HS-5 (cell line): ENCODE measurements at places on chromosomes 3 and 15.
A peak's percentile ranks its signal among the peaks of the same experiment; 100 is the strongest.

- peak; percentile 62 for DNase-seq
These were observed 4.3 kb downstream of the SNTN start for GRCh38 chr3:63656786-63657185.

GRCh38 chr3:70753572-70753971, 441.1 kb upstream of the MDFIC2 start:
- DNase-seq = no peak

DNA sequence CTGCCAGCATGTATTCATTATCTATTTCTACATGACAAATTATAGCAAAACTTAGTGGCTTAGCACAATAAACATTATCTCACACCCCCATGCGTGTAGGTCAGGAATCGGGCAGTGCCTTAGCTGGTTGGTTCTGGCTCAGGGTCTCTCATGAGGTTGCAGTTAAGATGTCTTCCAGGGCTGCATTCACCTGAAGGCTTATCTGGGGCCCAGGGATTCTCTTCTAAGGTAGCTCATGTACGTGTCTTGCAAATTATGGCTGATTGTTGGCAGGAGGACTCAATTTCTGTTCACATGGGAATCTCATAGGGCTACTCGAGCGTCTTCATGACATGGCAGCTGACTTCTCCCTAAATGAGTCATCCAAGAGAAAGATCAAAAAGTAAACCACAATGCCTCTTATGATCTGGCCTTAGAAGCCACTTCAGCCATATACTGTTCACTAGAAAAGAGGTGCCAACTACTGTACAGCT, 42.9 kb upstream of the TSC22D2 start:
- DNase-seq = no peak

DNA sequence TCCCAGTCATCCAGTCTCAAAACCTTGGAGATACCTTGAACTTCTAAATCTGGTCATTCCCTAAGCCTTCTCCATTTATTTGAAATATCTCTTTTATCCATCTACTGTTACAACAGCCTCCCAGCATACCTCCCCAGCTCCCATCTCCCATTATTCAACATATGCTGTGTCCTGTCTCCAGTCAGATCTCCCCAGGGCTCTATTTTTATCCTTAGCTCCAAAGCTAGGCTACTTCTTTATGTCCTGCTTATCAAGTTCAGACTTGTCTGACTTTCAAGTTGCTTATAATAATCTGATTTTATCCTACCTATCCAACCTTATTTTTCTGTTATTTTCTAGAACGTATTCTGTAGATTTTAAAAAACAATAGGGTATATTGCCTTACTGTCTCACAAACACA, 44.2 kb downstream of the IQGAP1 start:
- DNase-seq = no peak

DNA sequence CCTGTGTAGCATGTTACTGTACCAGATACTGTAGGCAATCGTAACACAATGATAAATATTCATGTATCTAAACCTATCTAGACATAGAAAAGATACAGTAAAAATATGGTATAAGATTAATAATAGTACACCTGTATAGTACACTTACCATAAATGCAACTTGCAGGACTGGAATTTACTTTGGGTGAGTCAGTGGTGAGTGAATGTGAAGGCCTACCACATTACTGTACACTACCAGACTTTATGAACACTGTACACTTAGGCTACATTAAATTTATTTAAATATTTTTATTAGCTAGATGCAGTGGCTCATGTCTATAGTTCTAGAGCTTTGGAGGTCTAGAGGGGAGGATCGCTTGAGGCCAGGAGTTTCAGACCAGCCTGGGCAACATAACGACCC, 186.6 kb upstream of the ROPN1 start:
- DNase-seq = no peak

DNA sequence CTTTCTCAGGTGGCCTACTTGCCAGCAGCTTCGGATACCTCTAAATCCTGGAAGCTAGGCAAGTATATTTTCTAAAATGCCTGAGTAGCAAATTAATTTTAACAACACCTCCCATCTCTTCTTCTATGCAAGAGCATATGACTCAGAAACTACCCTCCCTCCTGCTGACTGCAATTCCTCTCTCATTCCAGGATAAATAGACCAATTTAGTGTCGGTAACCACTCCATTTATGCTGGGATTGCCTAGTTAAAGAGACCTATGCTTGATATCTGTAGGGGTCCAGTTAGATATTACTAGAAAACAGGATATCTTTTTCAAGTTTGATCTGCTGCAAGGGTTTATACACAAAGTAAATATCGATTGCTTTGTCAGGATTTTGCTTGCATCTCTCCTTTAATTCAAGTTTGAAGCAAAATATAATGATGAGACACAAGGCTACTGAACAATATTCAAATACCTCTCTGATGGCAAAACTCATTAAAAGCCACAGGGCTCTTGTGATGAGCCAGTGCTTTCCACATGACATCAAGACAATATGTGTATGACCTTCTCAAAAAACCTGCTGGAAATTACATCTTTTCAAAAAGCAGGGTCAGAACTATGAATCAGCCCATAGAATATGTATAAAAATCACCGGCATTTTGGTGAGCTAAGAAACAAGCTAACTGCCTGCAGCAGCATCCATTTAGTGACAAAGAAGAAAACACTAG, 491.6 kb upstream of the NECTIN3 start:
- DNase-seq = peak; percentile 31

- DNase-seq = no peak
These were observed 1.2 kb upstream of the USF3 start for GRCh38 chr3:113697500-113698090.

DNA sequence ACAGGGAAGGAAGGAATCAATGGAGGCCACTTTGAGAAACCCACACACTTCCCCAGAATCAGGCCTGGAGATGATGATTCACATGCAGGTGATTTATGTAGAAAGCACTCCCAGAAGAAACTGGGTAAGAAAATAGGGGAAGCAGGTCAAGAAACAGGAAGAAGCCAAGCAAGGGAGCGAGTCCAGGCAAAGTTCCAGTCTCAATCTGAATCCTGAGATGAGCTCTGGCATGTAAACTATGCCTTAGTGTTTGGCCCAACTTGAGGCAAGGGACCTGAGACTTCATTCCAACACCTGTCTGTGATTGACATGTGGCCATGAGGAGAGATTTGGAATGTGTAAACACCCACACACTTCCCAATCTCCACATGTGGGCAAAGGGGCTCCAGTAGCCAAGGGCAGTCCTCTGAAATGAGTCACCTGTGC, 61.6 kb upstream of the CTNNB1 start:
- no peak for DNase-seq

GRCh38 chr3:191151653-191152052, 47.4 kb upstream of the OSTN start:
- no peak for DNase-seq

- DNase-seq = no peak
These were observed 21.4 kb downstream of the ACAP2 start for GRCh38 chr3:195421400-195421799.

DNA sequence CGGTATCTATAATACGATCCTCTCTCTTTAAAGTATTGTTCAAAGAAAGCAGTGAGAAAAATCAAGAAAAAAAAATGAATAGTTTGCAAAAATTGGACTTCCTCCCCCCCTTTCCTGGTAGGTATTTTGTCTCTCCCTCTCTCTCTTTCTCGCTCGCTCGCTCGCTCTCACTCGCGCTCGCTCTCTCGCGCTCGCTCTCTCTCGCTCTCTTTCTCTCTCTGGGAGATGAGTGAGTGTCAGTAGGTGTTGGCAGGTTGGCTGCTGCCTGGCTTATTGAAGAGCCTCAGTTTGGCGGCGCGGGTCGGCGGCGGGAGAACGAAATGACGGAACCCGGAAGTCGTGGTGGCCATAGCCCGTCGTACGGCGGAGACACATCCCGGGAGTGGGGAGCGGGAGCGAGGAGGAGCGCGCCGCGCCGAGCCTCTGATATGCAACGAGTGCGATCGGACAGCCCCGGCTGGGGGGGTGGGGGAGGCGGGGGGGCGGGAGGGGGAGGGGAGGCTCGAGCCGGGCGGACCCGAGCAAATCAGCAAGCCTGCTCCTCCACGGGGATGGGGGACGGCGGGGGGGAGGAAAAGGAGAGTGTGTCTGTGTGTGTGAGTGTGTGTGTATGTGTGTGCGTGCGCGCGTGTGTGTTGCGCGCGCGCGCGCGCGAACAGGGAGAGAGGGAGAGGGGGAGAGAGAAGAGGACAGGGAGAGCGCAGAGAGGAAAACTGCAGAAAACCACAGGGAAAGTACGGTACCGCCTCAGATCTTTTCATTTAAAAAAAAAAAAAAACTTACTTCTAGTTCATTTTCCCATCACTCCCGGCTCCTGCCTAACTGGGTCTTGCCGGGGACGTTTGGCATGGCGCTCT, at the start of gene MEIS2:
Gene MEIS2 (minus strand): TSS at position 441 of the 857 bp plus-strand sequence. CDS start 1,083 bp downstream, outside the sequence.
- peak; percentile 61 for DNase-seq

DNA sequence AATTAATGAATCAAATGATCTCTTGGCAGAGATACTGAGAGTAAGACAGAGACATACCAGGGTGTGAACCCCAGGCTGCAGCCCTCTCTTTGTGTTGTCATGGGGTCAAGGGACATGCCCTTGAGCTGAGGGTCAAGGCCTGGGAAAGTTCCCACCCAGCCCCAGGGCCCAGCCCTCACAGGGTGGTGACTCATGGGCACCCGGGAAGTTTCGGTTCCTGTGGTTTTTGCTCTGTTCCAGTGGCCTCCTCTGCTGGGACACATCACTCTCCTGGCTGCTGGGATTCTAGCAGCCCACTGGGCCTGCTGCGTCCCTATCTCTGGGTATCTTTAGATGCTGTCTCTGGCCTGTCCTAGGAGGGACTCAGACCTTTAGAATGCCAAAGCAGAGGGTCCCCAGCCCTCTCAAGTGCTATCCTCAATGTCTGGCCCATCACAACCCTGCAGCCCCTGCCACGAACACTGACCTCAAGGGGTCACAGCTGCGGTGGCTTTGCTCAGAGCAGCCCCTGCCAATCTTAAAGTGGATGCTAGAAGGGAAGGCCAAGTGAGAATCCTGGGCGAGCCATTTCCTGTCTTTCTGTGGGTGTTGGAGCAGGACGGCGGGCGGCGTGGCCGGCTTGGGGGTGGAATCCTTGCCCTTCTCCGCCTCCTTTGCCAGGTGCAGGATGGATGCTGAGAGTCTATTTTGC, 148.4 kb upstream of the TLE3 start:
- DNase-seq = no peak

- no peak for DNase-seq
These were observed 1.0 kb downstream of the P3H2 start for GRCh38 chr3:190119461-190120268.

GRCh38 chr15:73030122-73030679, 22.1 kb upstream of the NEO1 start:
- no peak for DNase-seq

DNA sequence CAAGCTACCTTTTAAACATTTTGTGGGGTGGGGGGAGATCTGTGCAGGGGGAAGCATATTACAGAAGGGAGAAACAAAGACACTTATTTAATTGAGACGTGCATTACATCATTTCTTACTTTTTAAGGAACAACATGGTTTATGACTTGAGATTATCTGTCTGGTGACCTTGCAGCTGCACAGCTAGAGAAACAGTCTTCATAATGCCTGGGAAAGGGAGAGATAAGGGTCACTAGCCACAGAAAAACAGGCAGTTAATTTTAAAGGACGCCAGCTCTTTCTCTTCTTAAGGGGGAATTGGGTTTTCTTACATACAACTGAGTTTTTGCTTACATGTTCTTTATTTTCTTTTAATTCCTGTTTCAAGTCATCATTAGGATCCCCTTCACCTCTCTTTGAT, 147.9 kb downstream of the SST start:
- DNase-seq = no peak

- DNase-seq = no peak
These were observed 14.8 kb downstream of the KLHL6 start for GRCh38 chr3:183540501-183541234.

- no peak for DNase-seq
These were observed 15.7 kb downstream of the C3orf33 start for GRCh38 chr3:155790272-155790925.

- no peak for DNase-seq
These were observed 10.6 kb upstream of the CPB1 start for GRCh38 chr3:148816981-148817525.

- no peak for DNase-seq
These were observed 8.9 kb downstream of the PRKCD start for GRCh38 chr3:53169832-53170324.

DNA sequence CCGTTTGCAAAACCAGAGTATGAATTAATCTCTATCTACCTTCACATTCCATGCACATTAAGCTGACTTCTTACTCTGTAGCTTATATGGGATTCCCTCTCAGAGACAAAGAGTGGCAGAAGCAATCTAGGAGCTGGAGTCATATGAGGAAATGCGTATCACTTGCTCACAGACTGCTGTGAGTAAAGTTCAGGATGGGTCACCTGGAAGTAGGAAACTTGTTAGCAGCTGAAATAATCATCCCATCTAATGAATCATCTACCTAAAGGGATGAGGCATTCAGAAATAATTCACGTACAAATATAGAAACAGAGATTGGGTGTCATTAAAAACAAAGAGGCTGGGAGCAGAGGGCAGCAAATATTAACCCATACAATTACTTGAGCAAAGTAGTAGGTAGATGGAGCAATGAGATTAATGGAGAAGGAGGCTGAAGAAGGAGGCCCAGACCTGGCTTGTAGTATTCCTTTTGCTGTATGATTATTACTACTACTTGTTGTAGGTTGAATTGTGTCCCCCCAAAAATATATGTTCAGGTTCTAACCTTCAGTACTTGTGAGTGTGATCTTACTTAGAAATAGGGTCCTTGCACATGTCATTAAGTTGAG, 866.3 kb downstream of the ROBO2 start:
- DNase-seq = peak; percentile 25

DNA sequence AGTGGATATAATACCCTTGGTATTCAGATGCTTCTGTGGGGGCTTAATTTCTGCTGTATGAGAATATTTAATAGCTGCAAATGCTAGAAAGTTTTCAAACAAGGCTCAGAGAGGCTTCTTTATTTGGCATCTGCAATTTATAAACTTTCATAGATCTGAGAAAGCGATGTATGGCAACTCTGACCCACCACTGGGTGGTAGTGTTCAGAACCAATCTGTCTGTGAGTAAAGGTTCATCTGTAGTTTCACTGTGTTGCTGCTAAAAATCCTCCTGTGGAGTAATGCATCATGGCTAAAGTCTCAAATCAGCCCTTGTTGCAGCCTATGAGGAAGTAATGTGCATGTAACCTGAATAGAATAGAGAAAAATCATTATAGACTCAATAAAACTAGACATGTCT, 47.4 kb downstream of the CLSTN2 start:
- DNase-seq = no peak

DNA sequence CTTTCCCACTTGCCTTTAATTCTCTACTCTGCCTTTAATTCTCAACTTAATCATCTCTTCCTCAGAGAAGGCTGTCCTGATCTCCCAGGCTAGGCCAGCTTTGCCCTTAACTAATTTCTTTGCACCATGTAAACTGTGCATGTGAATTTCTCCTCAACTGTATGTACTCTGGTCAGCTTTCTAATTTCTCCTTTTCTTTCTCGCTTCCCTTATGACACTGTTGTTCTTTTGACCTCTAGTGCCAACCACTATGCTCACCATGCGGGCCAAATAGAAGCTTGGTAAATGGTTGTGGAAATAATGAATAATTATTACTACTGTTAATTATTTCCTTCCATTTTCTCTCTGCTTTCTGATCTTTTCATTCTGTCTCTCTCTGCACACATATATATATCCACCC, 269.0 kb upstream of the CRBN start:
- DNase-seq = no peak
